ENCODE measurements at places on chromosomes 3 and 15.

- no peak for DNase-seq
Observed at GRCh38 chr3:48460517-48460902, 14.0 kb downstream of the ATRIP start.

- DNase-seq: no peak
Observed at GRCh38 chr3:99881121-99881524, 63.5 kb downstream of the CMSS1 start.

- DNase-seq: no peak
Observed at GRCh38 chr15:36882487-36883131, 217.7 kb downstream of the MEIS2 start.

DNA sequence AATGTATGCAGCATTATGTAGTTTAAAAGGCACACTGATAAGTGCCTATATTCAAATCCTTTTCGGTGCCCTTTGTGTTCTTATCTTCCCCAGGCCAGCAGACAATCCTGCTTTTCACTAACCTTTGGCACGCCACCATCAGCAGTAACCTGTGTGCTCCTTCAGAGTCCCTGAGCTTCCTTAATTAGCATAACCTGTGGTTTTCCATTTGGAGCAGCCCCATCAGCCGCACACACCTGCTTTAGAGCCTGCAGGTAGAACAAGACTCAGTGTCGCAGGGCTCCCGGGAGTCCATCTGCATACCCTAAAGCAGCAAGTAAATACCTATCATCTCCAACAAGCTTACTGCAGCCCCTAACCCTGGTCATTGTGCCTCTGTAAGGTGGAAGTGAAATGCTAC is 755.1 kb downstream of the ROBO2 start:
- no peak for DNase-seq

DNA sequence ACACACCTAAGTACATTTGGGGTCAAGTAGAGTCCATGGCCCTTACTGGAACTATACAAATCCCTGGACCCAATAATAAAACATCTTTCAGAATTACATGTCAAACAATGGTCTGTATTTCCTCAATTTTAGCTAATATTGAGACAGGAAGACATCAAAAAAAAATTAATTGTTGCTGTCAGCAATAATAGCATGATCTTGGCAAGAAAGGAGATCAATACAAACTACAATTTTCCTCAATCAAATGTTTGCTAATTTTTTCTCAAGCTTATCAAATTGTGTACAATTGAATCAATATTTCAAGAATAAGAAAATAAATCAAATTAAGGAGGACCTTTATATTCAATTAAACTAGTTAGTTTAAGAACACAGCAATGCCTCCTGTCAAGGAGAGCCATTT is 62.6 kb downstream of the FSIP1 start:
- no peak for DNase-seq

GRCh38 chr3:33989229-33989628 is 190.8 kb downstream of the PDCD6IP start:
- no peak for DNase-seq

DNA sequence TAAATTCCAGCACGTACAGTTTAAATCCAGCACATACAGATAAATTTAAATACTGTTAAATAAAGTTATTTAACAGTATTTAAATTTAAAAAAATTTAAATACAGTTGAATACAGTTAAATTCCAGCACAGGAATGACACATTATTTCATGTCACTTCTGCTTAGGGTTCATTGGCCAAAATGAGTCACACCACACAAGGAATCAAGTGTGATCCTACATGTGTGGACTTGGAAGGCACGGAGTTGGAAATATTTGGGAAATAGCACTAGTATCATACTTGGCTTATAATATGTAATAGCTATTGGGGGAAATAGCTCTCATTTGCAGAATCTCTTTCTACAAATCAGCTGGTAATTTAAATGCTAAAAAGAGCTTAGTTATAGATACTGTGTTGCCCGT is 10.6 kb downstream of the RAB7A start:
- DNase-seq: no peak

DNA sequence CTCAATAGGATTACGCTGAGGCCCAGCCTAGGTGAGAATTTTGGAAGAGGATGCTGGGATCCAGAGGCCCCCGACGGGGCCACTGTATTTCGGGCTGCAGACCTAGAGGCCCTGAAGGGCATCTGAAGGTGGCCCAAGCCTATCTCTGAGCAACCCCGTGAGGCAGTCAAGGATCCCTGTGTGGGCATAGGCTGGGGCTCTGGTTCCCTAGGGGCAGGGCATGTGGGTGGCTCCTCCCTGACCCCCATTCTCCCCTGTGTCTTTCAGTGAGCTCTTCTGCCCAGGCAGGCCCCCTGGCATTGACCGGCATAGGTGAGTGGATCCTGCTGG is 216.0 kb downstream of the SNRPN start:
- no peak for DNase-seq

- DNase-seq: no peak
Observed at GRCh38 chr3:106281221-106281620, 412.4 kb upstream of the CBLB start.
